ENCODE measurements at places on chromosomes 11 and 22. TPM values are rescaled to one million over a fixed set of nuclear protein-coding genes. Genes with fewer than 3 reads are reported as not detected.

- DNase-seq: no peak
These were observed 9.5 kb downstream of the SLC16A8 start for GRCh38 chr22:38074181-38075104.

DNA sequence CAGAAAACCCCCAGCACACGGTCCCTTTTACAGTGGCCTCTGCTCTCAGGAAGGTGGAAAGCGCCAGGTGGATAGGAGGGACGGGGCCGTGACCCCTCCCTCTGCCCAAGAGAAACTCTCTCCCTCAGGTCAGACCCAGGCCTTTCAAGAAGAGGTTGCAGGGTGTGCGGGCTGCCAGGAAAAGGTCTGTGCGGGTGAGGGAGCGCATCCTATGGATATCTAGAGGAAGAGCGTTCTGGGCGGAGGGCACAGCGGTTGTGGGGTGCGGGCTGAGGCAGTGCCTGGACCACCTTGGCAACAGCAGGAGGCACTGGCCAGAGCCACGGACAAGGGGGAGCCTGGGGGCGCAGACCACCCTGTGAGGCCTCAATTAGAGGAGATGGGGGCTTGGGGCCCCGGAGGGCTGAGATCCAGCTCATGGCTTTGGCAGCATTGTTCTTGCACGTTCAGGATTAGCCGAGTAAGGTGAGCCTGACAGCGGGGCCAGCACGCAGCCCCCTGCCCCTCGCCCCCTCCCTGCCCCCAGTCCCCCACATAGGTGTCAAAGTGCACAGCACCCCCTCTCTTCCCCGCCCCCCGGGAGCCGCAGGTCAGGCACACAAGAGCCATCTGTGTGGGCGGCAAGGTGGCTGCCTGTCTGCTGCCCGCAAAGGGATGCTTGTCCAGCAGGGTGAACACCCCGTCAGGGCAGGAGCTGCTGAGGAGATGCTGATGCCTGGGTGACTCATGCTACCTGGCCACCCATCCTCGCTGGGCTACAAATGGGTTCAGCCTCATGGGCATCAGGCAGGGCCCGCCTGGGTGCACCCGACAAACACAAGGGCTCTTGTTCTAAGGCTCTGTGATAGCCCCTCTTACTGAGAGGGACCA lies 92.8 kb upstream of the KCNQ1OT1 start:
- DNase-seq: no peak

DNA sequence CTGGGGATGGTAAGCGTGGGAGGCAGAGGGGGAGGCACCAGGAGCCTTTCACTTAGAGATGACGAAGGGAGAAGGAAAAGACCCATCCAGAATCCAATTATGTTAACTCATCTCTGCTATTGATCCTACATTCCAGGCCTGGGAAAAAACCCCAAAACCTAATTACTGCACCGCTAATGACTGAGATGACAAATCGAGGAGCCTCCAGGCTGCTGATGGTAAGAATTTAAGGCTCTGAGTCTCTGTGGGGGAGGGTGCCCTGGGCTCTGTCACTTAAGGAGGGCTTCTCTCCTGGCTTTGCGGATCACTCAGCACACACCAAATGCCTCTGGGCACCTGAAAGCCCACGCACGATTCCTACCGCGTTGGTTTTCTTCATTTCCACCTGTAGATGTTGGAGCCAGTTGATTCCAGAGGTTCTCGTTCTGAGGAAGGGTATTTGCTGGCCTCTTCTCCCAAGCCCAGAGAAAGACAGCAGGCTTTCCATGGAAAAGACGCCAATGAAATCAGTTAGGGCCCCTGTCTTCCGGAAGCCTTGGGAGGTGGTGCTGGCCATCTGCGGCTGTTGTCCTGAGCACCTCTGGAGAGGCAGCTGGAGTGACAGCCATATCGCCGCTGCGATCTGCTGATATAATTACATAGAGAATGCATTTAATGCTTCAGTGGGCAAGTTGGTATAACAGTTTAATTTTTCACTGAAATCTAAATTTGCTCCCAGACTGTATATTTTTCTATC lies 751.2 kb downstream of the BRD1 start:
- DNase-seq: no peak

- no peak for DNase-seq
These were observed 1150.1 kb downstream of the BRD1 start for GRCh38 chr22:48677621-48678020.

GRCh38 chr22:43000441-43001175 lies 14.3 kb downstream of the PACSIN2 start:
- peak; percentile 81 for DNase-seq

DNA sequence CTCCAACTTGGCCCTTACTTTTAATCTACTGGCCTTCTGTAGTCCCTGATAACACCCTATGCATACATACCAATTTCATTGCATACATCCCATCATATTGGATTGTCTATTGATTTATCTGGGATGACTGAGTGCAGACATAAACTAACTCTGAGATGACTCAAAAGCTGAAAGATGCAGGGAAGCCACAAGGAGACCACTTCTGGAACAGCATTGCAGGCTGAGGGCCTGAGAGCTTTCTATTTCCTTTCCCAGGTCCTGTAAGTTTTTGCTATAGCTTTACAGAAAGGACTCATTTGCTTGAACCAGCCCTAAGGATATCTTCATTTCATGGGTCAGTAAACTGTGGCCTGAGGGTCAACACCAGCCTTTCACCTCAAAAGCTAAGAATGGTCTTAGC lies 15.1 kb upstream of the SPON1 start:
- DNase-seq: no peak

DNA sequence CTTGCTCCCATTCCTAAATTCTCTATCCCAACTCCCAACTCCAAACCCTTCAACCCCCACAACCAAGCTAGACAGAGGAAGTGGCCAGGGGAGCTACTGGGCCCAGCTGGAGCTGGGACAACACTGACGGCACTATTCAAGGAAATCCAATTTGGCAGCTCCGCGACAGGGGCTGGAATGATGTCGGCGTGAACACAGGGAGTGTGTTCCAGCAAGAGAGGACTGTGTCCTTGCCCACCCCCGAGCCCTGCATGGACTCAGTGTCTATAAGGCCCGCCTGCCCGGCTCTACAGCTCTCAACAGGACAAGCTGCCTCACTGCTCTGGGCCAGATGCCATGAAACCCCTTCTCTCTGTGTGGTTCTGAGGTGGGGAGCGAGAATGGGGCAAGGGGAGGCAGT lies 11.3 kb downstream of the PCSK7 start:
- DNase-seq: no peak

DNA sequence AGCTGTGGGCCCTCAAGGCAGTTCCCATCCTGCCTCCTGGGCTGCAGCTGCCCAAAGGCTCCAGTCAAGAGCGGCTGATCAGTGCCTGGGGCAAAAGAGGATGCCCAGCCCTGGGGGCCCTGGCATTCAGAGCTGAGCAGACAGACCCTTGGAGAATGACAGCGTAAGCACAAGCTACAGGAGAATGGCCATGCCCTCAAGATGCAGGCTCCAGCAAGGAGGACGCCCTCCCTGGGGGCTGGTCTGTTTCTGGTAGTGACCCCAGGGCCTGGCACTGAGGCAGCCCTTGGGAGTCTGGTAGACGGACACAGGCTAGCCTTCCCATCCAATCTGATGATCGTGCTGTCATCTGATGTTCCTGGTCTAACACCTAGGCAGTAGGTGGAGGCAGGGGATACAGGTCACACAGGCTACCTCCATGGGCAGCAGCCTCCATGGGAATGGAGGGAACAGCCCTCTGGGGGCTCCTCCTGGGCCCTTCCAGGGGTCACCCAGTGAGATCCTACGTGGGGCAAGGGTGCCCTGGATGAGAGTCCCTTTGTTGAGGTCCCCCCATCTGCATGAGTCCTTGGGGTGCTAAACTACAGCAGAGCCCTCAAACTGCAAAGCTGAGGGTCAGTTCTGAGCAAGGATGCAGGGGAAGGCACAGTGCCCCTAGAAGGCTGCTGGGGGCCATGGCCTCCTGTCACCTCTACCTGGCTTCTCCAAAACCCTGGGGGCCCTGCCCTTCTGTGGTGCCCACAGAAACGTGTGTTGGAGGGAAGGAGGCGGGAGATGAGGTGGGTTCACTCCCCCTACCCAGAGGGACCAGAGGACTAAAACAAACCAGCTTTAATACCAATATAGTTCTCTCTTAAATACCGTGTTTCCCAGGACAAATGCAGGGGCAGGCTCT lies 10.2 kb upstream of the SF1 start:
- no peak for DNase-seq

DNA sequence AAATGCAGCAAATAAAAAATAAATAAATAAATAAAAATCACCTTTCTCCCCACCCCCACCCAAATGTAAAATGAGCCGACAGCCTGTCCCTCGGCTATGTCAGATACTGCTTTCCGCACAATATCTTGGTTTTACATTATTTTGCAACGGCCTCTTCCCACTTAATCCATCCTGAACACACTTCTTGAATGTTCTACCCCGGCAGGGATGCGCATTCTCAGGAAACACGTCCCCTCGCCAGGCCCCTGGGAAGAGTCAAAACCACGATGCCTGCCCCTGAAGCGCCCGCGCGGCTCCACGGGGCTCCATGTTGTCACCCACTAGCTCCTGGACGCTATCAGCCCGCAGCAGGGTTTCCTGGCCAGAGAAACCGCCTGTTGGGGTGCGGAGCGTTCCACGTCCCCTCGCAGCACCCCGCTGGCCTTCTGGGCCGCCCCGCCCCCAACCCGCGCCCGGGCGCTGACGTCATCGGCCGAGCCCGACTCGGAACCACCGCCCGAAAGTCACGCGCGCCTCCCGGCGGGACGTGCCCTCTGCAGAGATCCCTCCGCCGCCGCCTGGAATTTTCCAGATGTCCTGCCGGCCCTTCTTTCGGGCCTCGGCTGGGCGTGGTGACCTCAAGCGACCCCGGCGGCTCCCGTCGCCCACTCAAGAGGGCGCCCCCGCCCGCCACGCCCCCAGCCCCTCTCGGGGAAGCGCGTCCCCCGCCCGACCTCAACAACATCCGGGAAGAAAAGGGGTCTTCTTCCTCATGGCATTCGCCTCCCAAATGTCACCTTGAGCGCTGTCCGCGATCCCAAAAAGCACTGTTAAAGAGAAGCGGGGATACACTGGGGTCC lies 585 bp upstream of the NEAT1 start:
- DNase-seq: peak; percentile 99

- DNase-seq: no peak
These were observed 68.9 kb downstream of the CYB5R2 start for GRCh38 chr11:7604331-7604955.

GRCh38 chr11:76663486-76663810 lies 7.1 kb downstream of the LRRC32 start:
- no peak for DNase-seq

- peak; percentile 68 for DNase-seq
These were observed 1.1 kb upstream of the SUN2 start for GRCh38 chr22:38756711-38757463.

DNA sequence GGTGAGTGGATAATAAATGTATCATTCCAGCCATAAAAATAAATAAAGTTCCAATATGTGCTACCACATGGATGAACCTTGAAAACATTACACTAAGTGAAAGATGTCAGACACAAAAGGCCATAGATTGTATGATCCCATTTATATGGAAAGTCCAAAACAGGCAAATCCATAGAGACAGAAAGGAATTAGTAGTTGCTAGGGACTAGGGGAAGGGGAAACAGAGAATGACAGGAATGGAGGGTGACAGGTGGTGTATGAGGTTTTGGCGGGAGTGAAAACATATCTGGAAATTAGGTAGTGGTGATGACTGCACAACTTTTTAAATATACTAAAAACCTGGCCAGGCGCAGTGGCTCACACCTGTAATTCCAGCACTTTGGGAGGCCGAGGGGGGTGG lies 15.2 kb upstream of the CARD10 start:
- no peak for DNase-seq

GAS2L1 gene
- 0.98 TPM for total RNA-seq

DNHD1 gene
- total RNA-seq: 20.9 TPM

USP2 gene
- total RNA-seq: 0.71 TPM

Data from activated CD4-positive, alpha-beta T cell treated with anti-CD3 and anti-CD28 coated beads for 36 hours (primary cell).